ENCODE measurements at places on chromosomes 1 and 21.

DNA sequence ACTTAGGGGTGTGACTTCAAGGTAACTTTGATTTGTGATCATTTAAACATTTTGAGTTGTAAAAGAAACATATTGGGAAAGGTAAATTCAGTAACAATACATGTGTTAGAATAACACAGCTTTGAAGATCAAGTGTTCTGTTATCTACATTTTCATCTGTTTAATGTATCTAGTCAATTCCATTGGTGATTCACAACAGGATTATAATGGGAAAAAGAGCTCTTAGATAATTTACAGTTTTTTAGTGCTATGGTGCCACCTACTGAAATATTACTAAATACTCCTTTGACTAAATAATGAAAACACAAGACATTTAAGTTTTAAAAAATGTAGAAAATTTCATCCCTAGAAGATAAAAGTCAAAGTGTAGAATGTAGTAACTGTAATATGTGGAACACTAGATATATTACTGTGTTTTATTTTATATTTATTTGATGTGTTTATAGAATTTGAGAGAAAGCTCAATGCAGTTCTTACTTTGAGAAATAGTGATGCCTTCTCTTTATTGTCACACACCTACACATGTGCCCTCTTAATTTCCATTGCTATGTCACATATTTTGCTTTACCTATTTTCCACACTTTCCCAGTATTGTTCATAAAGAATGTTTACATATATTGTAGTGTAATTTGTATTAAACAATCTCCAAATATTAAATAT is 47.4 kb downstream of the PTPRC start:
- DNase-seq, result peak; percentile 30

DNA sequence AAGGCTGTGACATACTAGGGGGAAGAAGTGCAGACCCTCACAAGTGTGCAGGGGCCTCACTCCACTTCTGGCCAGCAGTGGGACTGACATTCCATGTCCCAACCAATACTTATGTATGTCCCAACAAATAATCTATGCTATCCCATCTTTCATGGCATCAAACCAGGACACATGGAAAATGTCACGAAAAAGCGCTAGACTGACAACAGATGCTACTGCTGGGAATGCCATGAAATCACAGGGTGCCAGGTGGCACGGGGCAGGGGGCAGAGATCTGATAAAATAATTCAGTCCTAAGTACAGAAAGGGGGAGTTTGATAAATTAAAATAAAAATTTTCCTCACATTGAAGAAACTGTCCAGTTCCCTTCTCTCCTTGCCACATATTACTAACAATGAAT is 27.6 kb upstream of the BCAS2 start:
- DNase-seq, result no peak

DNA sequence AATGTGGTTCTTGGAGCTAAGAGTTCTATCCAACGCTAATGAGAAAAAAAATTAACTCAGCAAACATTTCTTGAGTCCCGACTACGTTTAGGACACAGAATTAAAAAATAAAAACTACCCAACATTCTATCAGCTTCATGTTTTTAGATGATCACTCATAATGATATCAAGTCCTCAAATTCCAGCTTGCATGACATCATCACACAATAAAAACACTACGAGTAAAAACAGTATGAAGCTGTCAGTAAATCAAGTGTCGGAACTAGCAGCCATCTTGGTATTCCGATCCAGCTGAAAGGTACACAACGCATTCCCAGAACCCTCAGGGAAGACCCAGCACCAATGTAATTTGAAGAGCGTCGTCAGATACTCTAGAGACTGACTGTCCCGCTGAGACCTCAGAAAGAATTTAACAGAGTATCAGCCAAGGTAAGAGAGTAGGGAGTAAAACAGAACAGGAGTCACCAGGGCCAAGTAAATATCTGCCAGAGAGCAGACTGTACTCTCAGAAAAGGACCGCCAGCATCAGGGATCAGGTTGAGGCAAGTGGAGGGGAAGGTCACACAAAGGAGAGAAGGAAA is 57.0 kb downstream of the NRIP1 start:
- no peak for DNase-seq

GRCh38 chr1:181216591-181216994 is 128.1 kb downstream of the IER5 start:
- peak; percentile 96 for DNase-seq

DNA sequence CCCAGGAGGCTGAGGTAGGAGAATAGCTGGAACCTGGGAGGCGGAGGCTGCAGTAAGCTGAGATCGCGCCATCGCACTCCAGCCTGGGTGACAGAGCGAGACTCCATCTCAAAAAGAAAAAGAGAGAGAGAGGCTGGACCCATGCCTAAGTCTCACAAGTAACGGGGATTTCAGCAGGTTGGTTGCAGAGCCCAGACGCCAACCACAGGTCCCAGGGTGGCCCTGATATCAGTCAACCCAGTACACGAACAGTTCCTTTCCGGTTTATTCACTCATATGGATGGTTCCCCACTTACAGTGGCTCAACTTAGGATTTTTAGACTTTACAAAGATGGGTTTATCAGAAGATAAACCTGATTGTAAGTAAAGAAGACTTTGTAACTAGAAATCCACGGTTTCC is 40.9 kb downstream of the CLSTN1 start:
- no peak for DNase-seq

GRCh38 chr1:24198766-24199165 is 11.7 kb upstream of the IFNLR1 start:
- DNase-seq, result no peak

DNA sequence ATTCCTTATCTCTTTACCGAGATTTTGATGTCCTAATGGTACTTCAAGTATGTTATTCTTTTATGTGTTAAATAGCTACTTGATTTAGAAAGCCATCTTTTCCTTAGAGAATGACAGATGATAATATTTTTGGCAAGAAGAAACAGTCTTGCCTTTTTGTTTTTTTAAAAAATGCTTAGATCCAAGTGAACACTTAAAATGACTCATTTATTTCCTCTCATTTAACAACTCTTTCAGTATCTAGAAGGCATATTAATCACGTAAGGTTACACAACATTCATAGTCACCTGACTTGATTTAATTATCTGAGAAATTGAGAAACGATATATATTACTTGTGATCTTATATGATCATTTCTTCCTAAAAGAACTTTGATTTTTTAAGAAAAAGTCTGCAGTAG is 52.4 kb downstream of the SUCO start:
- no peak for DNase-seq

DNA sequence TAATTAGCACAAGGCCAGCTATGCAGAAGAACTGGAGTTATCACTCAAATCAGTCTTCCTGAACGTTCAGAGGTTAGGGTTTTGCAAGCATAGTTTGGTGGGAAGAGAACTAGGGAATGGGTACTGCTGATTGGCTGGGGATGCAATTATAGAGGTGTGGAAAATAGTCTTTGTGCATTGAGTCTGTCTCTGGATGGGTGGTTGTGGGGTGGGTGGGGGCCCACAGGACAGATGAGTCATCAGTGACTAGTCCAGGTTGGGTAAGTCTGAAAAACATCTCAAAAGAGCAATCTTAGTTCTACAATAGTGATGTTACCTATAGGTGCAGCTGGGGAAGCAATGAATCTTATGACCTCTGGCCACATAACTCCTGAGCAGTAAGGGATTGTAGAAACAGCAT is 89.7 kb upstream of the HMCN1 start:
- DNase-seq, result no peak

GRCh38 chr1:220137019-220137786 is 43.3 kb downstream of the IARS2 start:
- no peak for DNase-seq

DNA sequence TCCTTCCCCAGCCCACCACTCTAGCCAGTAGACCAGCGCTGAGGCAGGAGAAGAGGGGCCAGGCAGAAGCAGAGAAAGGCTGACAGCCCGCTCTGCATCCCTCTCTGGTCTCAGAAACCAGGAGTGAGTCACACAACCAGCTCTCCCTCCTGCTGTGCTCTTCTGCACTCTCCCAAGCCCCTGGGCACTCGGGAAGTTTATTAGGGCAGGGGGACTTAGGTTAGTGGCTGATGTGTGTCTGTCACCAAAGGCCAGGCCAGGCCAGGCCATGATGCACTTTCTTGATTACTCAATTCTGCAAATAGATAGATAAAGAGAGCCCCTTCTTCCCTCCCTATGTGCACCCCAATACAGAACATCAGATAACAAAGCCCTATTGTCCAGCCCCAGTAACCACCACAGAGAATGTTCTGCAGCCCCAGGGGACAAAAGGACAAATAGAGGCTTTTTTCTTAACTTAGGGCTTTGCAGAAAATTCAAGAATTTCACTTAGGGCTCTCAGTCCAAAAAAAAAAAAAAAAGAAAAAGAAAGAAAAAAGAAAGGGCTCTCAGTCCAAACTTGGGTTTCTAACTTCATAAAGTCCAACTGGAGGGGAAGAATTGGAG is 52.9 kb upstream of the CNTN2 start:
- peak; percentile 67 for DNase-seq

GRCh38 chr21:46125846-46126301 is 28.0 kb downstream of the COL6A2 start:
- no peak for DNase-seq

DNA sequence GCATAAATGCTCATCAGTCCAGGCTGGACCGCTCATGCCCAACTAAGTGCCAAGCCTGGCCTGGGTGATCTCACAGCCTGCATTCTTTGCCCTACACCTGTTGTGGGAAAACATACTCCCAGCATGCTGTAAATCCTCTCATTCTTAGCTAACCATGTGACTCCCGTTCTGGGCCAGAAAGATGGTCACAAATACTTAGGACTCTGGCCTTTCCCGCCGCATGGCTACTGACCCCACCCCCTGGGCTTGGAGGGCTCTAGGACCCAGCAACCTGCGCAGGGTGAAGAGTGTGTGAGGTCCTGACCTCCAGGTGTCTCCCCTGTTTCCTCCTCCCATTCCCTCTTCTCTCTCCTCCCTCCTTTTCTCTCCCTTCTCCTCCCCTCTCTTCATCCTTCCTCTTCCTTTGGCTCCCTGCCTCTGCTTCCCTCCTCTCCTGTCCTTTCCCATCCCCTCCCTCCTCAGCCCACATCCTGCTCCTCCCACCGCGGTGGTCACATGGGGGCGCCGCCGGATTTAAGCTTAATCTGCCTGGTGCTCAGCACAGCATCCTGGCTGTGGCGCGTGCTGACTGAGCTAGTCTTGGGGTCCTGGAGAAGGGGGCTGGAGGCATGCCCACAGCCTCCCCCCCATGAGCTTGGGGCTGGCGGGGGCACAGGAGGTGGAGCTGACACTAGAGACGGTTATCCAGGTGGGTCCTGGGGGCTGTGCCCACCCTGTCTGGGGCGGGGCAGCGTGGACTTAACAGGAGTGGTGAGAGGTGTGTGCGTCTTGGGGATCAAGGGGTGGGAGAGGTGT is at the start of gene CROCC:
Gene CROCC, plus strand, starts transcription at position 541 of the 795 bp plus-strand sequence. Its CDS starts 88 bp downstream, at position 629.
- peak; percentile 95 for DNase-seq

DNA sequence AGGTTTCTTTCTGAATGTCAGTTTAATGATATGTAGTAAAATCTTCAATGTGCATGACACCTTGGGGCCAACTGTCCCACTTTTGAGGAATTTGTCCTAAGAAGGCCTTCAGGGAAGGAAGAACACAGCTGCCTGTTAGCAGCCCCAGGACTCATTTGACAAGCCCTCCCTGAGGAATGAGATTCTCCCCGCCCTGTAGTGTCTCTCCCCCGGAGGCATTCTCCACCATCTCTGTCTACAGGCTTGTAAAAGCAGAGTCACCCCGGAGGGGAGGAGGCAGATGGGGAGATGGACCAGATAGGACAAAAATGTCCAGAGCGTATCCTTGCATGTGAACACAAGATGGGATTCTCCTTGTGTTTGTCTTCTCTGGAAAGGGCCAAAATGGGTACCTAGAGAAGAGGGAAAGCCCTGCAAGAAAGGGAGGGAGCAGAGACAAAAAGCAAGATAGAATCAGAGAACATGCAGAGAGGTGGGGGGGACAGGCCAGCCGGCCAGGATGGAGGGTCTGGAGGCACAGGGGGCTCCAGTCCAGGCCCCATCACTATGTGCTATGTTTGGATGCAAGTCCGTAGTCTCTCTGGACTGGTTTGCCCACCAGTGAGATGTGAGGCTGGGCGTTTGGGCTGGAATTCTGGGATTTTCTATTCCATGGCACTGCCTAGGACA is 12.0 kb upstream of the WNT3A start:
- DNase-seq, result no peak

- DNase-seq, result no peak
These were observed 20.8 kb downstream of the EVI5 start for GRCh38 chr1:92764116-92764515.

GRCh38 chr1:156262461-156263287 is 14.8 kb upstream of the PAQR6 start:
- DNase-seq, result no peak

GRCh38 chr1:196366817-196367495 is 241.3 kb downstream of the KCNT2 start:
- no peak for DNase-seq

DNA sequence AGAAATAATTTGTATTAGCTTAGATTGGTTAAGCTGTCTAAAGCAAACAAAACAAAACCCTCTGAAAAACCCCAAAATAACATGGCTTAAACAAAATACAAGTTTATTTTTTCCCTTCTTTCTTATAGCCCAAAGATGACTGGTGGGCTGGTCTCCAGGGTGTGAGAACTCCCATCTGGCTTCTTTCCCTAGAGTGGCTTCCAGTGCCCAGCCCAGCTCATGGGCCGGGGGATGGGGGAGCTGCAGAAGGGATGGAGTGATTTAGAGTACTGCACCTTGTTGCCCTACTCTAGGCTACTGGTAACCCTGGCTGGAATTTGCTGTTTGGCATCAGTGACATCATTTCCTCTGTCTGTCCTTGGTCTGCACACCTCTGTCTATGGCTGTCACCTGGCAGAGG is 223.0 kb downstream of the PBX1 start:
- DNase-seq, result no peak

DNA sequence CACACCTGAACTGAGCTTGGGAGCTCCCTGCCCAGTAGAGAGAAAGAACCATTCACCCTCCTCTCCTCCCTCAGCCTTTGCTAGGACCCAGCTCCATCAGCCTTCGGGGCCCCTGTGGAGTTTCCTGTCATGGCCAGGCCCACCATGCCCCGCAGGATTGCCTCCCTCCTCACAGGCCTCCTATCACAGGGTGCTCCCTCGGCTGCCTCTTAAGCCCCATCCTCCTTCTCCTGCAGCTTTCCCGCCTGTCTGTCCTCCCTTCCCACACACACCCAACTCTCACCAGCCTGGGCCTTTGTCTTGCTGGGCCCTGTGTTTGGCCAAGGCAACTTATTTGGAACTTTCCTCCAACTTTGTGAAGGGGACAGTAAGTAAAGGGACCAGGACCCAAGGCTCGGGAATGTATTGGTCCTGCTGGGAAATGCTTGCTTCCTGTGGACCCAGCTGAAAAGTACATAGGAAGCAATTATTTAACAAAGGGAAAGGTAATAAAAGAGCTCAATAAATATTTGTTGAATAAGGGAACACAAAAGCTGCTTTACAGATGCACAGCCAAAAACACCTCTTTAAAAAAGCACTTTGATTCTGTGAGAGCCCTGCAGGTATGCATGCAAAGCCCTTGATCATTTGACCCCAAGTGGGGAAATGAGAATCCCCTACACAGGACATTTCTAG is 31.6 kb upstream of the TENT5C start:
- DNase-seq, result no peak

Data from mesendoderm (in vitro differentiated cells).